ENCODE measurements at places on chromosomes 1 and 21.

DNA sequence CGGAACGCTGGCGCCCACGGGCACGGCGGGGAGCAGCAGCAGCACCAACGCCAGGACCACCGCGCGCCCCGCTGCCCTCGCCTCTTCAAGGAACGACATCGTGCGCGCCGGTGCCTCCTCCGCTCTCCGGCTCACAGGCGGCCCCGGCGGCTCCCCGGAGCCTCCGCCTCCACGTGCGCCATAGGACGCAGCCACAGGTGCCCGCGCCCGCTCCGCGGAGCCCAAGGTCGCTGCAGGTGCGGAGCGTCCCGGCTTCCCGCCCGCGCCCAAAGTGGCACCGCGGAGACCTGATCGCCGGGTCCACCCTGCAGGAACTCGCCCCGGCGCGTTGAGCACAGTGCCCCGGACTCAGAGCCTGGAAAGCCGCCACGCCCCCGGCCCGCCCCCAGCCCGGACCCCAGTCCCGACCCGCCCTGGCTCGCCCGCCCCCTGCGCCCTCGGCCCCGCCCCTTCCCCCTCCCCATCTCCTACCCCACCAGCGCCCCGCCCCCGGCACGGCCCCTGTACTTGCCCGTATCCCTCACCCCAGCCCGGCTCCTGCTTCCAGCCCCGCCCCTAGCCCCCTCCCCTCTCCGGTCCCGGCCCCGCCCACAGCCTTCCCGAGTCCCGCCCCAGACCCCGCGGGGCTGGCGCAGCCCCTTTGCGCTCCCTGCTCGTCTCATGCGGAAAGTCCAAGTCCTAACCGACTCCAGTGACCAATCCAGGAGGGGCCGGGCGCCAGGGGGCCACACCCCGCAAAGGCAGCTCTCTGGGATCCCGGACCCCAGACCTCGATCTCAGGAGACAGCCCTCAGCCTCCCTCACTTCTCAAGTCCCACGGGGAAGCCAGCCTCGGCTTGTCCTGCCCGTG, at the start of gene MEGF6:
MEGF6 (minus strand) TSS at position 339 of the 850 bp plus-strand sequence; CDS start at position 99, 240 bp downstream.
- DNase-seq, result peak; percentile 38

DNA sequence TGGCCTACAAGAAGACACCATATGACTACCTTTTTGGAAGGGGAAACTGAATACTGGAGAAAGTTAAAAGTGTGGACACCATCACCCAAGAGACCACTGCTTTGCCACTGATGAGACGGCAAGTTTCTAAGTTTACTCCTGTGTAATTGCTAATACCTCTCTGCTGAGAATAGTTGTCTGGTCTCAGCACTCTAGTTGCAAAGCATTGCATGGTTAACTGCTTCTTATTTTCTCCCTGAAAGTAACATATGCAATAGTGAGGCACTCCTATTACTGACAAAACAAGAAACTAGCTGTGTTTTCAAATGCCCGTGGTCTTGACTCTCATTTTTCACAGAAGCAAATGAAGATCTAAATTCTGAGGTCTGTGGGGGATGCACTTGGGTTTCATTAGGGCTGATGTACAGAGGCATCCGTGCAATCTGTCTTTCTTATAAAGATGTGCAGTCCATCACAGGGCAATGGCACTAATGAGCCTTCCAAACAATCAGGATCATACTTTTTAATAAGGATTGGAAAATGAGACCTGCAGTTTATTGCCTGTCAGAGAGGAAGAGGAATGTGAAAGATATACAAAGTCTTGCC, 62.9 kb downstream of the IFI44 start:
- no peak for DNase-seq

DNA sequence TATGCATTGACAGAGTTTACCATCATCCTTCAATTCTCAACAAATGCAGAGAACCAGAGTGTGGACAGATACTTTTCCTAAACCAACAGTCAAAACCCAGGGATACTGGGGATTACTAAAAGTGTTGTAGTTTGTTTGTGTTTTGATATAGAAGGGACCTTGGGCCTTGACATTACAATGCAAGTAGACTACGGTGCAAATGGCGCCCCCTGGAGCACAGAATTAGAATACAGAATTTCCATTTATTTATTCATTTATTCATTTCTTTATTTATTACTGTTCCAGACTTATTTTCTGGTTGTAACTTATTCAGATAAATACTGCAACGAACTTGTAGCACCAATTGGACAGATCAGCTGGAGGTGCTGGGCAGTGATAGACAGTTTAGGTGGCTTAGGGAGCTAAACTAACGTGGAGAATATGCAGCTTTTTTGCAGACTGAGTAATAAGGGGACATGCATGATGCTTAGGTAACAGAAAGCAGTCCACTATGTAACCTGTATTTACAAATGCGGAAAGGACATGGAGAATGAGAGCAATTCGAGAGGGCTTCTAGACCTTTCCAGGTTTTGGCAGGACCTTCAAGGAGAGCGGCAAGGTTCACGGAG, 42.6 kb downstream of the KIRREL1 start:
- no peak for DNase-seq

DNA sequence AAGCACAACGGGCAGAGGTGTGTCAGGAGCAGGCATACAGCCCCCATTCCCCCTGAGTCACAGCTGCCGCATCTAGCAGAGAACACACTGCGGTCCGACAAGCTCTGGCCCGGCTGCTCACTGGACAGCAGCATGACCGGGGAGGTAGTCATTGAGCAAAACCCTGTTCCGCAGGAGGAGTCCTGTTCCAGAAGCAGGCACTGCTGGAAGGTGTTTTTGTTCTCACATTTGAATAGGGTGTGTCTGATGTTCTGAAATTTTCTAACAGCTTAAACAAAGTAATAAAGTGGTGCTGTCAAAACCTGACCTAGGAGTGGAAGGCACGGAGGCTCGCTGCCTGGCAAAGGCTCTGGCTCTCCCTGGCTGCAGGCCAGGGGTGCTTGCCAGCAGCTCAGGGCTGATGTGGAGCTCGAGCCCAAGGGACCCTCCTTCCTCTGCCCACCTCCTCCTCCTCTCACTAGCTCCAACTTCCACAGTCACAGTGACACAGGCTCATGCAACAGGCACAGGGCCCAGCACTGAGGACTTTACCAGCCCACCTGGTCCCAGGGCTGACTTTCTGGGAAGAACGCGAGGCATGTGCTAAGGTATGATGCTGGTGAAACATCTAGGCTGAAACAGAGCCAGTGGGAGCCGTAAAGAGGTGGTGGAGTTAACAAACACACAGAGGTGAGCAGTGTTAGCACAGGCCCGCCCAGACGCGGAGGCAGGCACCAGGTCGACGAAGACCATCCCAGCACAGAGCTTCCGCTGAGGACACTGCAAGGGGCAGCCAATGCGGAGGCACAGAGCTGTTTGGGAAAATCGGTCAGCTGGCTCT, 118.6 kb upstream of the IFFO2 start:
- DNase-seq, result no peak

GRCh38 chr1:86788300-86789206, 84.2 kb downstream of the SH3GLB1 start:
- no peak for DNase-seq

DNA sequence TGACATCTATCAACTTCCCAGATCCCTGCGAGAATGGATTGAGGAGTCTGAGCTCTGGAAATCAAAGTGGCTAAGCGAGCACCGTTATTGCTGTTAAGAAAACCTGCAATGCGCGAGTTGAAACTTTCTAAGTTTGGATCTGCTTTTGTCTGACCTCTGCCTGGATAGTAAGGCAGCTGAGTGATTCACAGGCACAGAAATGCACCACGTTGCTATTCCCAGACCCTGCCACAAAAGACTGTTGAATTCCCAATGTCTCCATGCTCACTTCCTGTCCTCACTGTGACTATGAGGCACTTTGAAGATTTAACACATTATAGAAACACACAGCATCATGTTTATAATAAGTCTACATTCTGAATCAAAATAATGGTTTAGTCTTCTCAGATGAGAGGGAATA, 27.1 kb upstream of the CNIH3 start:
- no peak for DNase-seq

- DNase-seq, result no peak
Measured at GRCh38 chr1:47813970-47814369, 183.2 kb downstream of the TRABD2B start.

DNA sequence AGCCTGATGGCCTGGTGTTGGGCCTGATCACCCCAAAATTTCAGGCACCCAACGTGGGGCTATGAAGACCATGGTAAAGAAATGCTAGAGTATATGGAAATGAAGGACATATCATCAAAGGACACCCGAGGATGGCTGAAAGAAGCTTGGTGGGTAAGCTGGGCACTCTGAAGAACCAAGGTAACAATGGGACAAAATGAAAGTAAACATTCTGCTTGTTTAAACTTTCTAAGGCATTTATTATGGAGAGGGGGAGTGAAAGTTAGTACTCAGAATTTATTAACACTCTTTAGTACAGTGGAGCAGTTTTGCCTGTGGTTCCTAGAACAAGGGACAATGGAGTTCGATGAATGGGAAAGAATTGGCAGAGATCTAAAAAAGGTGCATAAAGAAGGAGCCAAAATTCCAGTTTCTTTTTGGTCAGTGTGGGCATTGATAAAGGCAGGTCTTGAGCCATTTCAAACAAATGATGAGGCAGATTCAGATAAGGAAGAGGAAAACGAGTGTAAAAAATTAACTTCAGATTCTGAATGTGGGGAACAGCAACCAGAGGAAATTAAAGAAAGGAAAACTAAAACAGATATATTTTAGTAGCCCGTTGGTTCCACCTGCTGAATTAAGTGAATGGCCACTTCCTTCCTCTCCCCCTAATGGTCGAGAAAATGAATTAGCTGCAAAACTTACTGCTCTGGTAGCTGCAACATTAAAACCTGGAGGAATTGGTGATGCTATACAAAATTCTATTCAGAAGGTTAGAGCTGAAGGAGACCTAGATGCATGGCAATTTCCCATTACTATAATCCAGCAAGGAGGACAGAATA, 8.4 kb upstream of the PM20D1 start:
- DNase-seq, result no peak

DNA sequence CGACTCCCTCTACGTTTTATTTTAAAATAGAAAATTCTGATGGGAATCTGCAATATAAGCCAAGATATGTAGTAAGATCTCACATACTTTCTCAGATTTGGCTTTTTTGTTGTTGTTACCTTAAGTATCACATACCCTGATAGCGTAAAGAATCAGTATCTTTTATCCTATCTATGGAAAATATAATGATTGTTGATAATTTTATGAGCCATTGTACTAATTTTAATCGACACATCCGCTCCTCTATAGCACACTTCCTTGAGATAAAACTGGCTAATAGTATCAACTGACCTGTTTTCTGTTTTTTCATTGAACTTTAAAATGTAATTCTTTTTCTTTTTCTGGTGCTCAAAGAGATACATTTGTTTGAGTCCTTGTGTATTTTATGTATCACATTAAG, 118.7 kb downstream of the NFIA start:
- DNase-seq, result no peak

DNA sequence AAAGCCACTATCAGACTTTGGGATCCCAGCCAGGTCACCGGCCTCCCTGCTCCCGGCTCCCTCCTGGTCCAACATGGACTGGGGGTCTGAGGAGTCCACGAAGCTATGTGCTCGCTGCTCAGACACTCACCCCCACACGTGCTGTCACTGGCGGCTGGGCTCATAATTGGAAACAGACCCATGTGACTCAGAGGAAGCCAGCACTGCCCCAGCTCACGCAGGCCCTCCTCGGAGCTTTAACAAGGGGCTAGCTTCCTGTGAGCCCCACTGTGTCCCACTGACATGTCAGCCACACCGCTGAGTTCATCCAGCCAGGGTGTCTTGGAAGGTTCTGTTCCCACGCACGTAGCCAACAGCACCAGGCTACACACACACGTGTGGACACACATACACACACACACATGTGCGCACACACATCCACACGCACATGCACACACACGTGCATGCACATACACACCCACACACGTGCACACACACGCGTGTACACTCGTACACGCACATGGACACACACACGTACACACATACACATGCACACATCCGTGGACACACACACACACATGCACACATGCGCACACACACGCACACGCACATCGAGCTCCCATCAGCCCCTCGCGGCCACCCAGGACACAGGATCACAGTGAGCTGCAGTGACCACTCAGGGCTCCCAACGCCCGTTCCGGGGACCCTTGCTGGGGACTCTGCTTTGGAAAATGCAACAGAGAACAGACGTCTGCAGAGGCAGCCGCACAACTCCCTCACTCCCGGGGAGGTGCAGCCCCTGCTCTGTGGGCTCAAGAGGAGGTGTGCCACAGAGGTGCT, 18.4 kb upstream of the COL6A2 start:
- DNase-seq, result no peak

GRCh38 chr1:159040893-159041724, 31.4 kb downstream of the IFI16 start:
- DNase-seq, result no peak

GRCh38 chr1:36492491-36492890, 9.8 kb upstream of the CSF3R start:
- DNase-seq, result no peak

DNA sequence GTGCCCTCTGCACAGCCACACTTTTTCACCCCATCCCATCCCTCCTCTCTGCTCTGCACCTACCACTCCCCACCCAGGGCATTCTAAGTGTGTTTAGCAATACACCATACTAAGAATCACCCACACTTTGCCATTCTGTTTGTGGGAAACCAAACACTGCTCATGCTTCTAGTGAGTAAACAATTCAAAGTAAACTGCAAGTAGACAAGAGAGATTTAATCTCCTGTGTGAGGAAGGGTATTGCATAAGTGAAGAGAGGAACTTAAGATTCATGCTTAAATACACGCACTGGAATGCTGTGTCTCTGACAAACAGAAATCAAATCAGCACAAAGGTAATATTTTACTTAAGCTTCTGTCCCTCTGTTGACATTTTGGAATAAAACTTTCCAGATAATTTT, 4.8 kb upstream of the EDARADD start:
- no peak for DNase-seq

GRCh38 chr1:90821152-90821787, 104.2 kb upstream of the BARHL2 start:
- no peak for DNase-seq

- DNase-seq, result no peak
Measured at GRCh38 chr21:26784974-26785373, 60.2 kb downstream of the ADAMTS1 start.

DNA sequence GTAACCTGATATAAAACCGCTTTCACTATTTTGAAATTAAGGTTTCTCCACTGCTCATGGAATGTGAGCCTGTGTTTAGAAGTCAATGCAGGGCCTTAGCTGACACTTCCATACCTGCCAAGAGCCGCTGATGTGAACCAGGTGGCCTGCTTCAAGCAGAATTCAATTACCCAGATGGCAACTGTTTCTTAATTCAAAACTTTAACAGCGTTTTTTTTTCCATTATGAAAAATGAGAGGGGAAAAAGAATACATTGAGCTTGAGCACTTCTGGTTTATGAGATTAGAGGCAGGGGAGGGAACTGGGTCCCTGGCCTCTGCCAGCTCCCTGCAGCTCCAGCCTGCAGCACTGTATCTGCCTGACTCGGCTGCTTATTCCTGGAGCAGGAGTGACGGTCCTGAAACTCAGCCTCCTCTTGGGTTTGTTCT, 7.7 kb upstream of the ATP1A1 start:
- DNase-seq, result no peak
